ENCODE measurements at places on chromosomes 7 and 10.

DNA sequence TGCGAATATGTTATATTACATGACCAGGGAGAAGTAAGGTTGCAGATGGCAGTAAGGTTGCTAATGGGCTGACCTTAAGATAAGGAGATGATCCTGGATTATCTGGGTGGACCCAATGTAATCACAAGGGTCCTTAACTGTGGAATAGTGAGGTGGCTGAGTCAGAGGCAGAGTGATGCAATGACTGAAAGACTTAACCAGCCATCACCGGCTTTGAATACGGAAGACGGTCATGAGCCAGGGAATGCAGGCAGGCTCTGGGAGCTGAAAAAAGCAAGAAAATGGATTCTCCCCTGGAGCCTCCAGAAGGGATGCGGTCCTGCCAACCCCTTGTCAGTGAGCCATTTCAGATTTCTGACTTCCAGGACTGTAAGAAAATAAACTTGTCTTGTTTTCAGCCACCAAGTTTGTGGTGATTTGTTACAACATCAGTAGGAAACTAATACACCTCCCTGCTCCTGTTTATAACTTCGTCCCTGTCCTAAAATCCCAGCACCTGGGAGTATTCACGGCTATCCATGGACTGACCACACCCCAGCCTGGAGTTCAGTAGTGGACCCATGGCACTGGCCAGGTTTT is 4.6 kb upstream of the C10orf95 start:
- no peak for DNase-seq

- no peak for DNase-seq
These were observed 23.2 kb downstream of the RAPGEF5 start for GRCh38 chr7:22333680-22334141.

GRCh38 chr10:326350-326749 is 191.1 kb downstream of the ZMYND11 start:
- DNase-seq, result no peak

GRCh38 chr10:50610368-50610767 is 13.4 kb downstream of the SGMS1 start:
- peak; percentile 64 for DNase-seq

GRCh38 chr7:48011323-48011722 is 17.6 kb downstream of the SUN3 start:
- no peak for DNase-seq

GRCh38 chr7:94509264-94509886 is at the start of gene CASD1:
Gene CASD1 (plus strand): TSS chr7:94509809. CDS start chr7:94510085, 276 bp downstream.
- DNase-seq, result peak; percentile 88

DNA sequence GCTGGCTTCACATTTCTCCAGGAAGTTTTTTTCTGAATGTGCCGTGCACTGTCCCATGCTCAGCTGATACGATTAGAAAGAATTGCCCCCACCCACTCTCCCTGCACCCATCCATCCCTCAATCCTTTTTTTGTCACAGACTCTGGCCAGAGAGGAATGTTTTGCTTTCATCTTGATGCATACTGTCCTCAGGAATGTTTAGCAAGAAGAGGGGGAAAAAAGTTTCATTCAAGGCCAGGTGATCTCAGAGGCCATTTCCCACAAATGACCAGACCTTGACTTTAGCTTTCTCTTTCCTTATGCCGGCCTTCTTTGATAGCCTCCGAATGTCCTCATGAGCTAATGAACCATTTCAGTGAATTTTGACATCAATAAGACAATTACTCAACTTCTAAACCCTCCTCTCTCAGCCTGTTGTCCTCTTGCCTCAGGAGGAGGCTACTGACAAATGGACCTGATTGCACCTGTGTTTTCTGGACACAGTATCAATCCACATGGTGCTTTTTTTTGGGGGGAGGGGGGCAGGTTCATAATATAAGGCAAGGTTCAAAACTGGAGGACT is 105.0 kb upstream of the KLF6 start:
- no peak for DNase-seq

DNA sequence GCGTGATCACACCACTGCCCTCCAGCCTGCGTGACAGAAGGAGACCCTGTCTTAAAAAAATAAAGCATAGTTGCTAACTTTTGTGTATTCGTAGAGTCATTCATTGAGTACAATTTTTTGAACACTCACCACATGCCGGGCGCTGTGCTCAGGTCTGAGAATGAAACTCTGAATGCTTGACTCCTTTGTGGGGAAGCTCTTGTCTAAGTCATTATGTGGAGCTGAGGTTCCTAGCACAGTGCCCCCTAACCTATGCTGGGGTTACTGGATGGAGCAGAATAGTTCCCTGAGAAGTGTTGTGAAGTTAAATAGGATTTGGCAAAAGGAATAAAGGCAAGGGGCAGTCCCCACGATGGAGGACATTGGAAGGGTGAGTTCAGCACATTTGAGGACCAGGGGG is 123.3 kb downstream of the CELF2 start:
- no peak for DNase-seq

- no peak for DNase-seq
These were observed 36.0 kb upstream of the DGKI start for GRCh38 chr7:137882806-137883205.

GRCh38 chr10:113128450-113129070 is 178.5 kb downstream of the TCF7L2 start:
- no peak for DNase-seq

GRCh38 chr7:27603813-27604212 is 58.9 kb downstream of the HIBADH start:
- no peak for DNase-seq

DNA sequence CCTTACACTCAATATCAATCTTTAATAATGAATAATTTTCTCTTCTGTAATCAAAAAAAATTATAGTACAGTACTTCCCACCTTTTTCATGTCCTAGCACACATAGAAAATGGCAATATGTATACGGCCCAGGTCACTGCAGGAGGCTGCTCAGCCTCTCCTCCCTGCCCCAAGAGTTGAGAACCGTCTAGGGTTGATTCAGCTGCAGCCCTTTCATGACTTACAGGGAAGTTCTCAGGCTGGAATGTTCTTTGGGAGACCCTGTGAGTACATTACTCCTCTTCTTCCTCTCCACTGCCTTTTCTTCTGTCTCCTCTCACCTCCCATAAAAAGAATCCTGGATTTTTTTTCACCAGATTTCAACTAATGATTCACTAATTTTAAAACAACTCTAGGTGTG is 180.0 kb downstream of the HDAC9 start:
- no peak for DNase-seq

DNA sequence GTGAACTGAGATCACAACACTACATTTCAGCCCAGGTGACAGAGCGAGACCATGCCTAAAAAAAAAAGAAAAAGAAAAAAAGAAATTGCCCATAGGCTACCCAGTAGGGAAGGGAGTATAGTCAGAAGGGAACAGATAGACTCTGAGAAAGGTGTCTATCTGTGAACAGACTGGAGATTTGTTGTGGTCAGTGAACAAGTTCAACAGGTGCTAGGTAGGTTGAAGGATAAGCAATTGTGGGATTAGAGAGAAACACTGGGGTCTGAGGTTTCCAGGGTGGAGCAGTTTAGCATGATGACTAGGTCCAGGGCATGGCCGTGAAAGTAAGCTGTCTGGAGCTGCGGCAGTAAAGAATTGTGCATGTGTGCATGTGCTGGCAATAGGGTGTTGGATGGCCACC is 6.9 kb downstream of the LRGUK start:
- no peak for DNase-seq

DNA sequence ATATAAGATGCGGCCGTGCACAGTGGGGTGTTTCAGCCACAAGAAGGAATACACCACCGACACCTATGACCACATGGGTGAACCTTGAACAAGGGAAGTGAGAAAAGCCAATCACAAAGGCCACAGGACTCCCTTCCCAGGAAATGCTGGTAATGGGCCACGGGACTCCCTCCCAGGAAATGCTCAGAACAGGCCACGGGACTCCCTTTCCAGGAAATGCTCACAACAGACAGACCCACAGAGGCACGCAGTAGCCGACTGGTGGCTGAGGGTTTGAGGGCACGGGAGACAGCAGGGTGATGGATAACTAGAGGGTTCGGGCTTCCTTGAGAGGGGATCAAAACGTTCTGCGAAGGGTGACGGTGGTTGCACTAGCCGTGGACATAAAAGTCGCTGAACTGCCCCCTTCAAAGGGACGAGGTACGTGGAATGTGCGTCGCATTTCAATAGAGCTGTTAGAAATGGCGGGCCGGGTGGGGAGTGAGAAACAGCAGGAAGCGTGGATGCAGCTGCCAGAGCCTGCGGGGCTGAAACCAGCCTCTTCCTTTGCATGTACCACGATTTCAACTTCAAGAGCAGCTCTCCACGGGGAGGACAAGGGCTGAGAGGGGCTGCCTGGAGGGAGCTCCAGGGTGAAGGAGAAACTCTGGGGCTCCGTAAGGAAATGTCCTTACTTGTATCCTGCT is 274.0 kb downstream of the ELFN1 start:
- DNase-seq, result no peak

- DNase-seq, result peak; percentile 80
These were observed 3.1 kb downstream of the FLNC start for GRCh38 chr7:128833148-128833945.

DNA sequence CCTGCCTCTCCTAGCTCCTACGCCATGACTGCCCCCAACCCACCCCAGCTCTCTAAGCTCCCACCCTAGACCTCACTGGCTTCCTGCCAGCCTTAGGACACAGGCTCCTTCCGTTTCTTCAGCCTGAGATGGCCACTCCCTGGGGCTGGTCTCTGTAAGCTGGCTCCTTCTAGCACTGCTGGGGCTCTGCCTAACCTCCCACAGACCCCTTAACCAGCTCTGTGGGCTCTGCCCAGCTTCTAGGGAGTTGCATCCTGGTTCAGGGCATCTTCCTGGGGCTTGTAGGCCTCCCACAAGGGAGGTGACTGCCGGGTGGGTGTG is 478.6 kb upstream of the KLF6 start:
- DNase-seq, result no peak

- no peak for DNase-seq
These were observed 359.5 kb upstream of the ANKRD30A start for GRCh38 chr10:36765782-36766414.

DNA sequence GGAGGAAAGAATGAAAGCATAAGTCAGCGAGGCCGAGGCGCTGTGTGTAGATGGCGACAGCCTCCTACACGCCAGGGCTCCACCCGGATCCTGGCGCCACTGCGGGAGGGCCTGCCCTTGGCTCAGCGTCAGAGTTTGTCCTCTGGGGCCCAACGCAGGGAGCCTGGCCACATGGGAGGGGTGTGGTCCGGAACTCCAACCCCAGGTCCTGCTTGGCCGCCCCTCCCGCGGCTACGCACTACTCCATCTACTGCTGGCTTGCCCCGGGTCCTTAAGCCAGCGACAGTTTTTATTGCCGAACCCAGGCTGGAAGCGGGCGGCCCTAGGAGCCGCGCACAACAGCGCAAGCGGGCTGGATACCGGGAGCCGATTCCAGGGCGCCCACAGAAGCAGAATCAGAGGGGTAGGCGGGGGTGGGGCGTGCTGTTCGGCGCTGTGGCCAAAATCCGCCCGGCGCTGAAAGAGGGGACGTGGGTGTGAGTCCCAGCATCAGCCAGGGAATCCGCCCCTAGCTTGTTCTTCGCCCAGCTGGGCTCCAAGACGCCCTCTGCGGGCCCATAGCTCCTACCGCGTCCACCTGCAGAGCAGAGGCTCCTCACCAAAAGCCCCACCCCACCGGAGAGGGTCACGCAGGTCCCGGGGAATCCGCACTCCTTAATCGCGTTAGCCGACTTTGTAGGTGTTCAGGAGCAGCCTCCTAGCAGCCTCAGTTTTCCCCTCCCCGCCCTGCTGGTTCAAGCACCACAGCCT is 4.5 kb downstream of the KAZALD1 start:
- peak; percentile 95 for DNase-seq

- no peak for DNase-seq
These were observed 663.6 kb downstream of the PCDH15 start for GRCh38 chr10:54137396-54137795.

DNA sequence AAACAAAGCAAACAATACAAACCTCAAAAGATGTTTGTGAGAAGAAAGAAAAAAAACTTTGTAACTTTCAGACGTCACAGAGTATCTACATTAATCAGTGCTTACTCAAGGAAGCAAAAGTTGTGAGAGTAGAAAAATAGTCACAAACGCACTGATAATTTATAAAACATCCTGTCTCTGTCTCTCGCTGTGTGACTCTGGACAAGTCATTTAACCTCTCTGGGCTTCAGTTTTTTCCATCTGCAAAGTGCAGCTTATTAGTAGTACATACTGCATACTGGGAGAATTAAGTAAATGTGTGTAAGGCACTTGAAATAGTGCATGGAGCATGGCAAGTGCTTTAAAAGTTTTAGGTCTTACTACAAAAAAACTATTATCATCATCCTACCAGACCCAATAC is 3.8 kb downstream of the ARHGAP12 start:
- DNase-seq, result no peak

DNA sequence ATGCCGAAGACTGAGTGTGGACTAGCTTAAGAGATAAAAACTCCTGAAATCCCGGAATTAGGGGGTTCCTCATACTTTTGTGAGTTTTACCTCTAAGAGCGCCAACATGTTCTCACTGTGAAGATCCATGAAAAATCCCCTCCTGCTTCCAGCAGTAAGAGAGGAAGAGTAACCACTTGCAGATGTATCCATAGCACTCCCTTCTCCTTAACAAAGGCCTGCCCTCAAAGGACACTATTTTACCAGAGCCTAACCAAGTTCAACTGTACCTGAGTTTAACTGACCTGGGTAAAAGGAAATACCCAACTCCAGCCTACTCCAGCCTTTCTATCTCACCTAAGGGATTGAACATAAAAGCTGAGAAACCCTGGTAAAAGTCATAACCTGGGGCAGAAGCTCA is 280.9 kb downstream of the POLR1F start:
- no peak for DNase-seq

DNA sequence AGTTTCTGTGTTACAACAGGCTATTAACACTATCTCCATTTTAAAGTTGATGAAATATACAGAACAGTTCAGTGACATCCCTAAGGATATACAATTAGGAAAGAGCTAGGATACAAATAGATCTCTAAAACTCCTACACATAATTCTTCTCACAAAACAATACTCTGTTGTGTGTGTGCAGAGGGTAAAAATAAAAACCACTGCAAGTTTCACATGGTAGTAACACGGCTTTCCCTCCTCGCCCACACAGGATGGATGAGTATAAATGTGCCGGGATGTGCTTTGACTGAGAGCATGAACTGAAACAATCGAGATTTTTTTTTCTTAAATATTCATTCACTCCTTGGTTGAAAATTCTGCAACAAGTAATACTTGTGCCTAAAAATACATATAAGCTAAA is 131.5 kb upstream of the C1QL3 start:
- no peak for DNase-seq

GRCh38 chr7:149214020-149214720 is 18.8 kb downstream of the ZNF282 start:
- DNase-seq, result no peak

- DNase-seq, result no peak
These were observed 10.1 kb upstream of the PON1 start for GRCh38 chr7:95334447-95334846.

GRCh38 chr7:3430588-3430987 is 129.5 kb downstream of the SDK1 start:
- DNase-seq, result no peak

- no peak for DNase-seq
These were observed 56.5 kb downstream of the LMBR1 start for GRCh38 chr7:156836443-156836842.

DNA sequence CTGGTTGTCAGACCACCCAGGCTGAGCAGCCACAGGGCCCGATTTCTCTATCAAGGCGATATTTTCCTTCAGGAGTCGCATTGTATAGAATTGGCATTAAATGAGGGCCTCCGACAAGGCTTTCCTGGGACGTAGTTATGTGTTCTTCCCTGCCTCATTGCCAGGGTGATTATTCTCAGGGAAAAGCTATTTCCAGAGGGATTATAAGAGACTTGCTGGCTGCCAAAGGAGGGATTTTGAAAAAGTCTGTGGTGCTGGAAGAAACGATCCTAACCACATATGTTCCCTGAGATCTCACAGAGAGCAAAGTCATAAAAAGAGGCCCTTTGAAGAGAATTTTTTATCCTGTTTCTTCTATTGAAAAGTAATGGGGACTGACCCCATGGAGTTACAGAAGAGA is 27.7 kb upstream of the SDHAF3 start:
- no peak for DNase-seq

Data from right cardiac atrium (tissue), 5 donors.